ENCODE measurements at places on chromosomes 5 and 9.

DNA sequence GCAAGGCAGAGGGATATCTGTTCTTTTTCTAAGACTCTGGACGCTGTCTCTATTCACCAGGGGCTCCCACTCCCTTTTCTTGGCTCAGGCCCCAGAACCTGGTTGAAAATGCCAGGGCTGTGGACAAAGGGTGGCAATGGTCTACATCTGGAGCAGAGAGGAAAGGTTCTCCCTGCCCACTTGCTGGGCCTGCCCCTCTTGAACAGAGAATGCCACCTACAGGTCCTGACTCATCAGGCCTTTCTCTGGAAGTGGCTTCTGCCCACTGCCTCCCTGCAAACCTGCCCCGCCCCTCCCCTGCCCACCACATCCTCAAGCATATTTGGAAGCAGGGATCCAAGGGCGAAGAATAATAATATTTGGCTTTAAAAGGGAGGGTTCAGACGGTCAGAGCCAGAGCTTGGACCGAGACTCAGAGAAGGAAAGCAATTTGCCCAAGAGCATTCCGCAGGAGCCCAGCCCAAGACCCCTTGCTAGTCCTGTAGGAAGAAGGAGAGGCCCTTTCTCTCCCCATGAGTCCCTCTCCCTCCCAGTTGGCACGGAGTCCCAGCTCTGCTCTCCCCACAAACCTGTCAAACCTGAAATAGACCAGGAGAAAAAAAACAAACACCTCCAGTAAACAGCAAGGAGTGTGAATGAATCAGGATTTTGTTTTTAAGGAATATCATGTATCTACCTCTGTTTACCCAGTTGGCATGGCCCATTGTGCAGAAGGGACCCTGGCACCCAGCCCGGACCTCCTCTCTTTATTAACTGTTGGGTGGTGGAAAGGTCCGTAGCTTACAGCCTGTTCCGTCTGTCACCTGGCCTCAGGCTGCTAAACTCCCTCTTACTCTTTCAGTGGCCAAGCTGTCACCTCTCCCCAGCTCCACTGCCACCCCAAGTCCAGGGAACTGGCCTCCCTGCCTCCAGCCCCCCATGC is 37.7 kb upstream of the STXBP1 start:
- DNase-seq = no peak

DNA sequence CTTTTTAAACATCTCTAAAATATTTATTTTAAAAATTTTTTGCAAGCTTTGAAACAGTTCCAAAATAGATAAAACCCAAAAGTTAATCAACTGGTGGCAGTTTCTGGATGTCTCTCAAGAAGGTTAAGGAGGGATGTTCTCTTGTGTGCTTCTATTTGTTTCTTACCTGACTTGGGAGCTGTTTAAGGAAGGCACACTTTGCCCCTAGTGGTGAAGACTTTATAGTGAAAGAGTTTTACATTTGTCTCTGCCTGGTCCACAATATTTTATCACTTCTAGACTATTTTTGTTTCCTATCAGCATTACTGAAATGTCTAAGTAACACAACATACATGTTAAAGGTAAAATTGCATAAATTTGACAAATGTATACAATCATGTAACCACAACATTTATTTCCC is 552.8 kb downstream of the SEMA5A start:
- no peak for DNase-seq

- no peak for DNase-seq
Measured at GRCh38 chr5:73352243-73352642, 96.3 kb downstream of the FOXD1 start.

DNA sequence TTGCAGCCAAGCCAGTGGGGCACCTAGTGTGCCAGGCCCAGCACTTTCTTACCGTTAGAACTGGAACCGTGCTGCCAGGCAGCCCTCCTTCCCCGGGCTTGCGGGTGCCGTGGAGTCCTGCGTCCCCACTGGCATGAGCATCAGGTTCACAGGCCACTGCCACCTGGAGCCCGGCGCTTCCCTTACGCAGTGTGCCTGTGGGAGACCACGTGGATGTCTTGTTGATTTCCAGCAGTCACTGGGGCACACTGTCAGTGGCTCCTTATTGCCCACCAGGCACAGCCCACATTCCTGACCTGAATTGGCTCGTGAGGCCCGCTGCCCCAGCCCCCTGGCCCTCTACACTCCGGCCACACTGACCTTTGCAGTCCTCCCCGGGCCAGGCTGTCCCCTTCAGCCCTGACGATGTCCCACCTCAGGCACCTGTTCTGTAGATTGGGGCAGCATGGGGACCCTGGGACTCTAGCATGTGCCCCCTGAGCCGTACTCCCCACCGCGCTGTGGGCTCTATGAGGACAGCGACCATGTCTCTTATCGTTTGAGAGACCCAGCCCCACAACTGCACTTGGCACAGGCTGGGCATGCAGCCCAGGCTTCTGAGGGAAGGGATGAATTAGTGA is 10.4 kb upstream of the CEL start:
- DNase-seq = no peak

- DNase-seq = no peak
Measured at GRCh38 chr5:78050888-78051287, 243.6 kb downstream of the AP3B1 start.

- DNase-seq = no peak
Measured at GRCh38 chr5:10521466-10522223, 42.2 kb upstream of the ANKRD33B start.

GRCh38 chr9:119137479-119137878 is 231.8 kb downstream of the BRINP1 start:
- DNase-seq = no peak

GRCh38 chr5:102481054-102481715 is 17.6 kb downstream of the SLCO6A1 start:
- no peak for DNase-seq

DNA sequence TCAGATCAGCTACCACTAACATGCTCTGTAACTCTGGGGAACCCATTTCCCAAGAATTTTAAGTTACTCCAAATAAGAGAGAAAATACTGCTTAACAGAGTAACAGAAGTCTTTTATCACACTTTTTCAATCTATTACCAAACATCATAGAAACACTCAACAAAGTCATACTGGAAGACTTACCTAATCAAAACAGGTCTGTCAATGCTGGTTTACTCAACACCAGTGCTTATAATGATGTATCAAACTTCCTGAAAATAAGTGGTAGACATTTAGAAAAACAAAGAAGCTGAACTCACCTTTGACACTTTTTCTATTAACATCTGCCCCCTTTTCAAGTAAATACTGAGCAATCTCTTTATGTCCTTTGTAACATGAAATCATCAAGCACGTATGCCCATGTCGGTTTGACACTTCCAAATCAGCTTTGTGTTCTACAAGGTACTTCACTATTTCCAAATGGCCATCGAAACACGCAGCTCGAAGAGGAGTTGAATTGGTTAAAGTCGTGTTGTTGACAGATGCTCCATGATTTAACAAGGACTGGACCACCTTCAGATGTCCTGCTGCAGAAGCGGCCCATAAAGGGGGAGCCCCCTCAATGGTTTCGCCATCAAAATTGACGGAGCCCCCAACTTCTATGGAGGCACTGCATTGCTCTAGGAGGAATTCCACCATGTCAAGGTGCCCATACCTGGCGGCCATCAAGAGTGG is 1.8 kb downstream of the FEM1C start:
- DNase-seq = no peak

DNA sequence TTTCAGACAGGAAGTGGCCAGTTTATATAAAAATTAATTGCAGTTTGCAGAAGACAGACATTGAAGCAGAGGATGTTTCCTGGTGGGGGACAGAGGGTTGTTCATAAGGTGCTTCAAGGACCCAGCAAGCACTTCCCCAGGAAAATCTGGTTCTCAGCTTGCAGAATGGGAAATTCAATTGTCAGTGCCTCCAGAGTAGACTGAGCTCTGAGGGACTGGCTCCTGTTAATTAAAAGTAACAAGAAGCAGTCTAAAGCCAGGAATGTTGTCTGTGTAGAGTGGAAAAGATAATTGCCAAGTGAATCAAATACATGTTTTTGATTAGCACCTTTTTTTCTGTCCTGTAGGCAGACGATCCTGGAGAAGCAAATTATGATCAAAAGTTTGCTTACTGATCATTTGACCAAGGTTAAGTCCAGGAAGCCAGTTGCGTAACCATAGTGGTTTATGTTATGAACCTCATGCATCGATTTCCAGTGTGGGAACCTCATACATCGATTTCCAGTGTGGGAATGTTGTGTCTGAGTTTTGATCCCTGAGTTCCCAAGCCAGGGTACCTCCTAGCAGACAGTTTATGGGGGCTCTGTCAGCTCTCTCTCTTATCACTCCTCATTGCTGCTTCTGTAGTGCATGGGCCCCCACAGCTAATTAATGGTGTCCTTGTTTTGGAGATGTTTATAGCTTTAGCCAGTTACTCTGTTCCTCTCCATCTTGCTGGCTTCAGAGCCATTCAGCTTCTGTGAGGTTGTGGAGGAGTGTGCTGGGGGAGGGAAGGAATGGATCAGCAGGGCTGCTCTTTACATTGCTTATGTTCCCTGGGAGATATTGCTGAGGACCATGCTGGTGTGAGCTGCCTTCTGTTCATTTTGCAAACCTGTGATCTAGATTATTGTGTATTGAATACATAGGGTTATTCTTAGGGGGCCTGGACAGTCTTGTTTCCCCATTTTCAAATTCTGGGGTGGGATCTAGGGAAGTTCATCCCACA is 17.1 kb downstream of the MSANTD3 start:
- DNase-seq = no peak

- DNase-seq = no peak
Measured at GRCh38 chr5:159911349-159911748, 4.9 kb upstream of the ADRA1B start.

DNA sequence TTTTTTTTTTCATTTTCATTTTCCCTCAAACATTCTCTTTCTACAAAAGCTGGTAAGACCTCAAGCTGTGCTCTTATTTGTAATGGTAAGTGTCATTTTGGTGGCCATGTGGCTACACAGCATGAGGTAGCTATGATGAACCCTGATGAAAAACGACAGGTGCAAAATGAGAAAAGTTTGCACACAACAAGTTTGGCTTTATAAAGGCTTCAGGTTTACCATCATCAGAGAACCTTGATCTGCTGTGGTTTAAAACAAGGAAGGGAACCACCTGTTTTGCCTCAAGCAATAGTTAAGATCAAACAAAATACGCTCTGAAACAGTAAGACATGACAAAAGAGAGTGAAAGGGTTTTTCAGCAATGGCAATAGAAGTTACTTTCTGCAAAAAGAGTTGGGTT is 1124.6 kb upstream of the ACO1 start:
- no peak for DNase-seq

GRCh38 chr9:98315551-98316060 is 60.2 kb upstream of the TBC1D2 start:
- peak; percentile 66 for DNase-seq

GRCh38 chr9:95148208-95148520 is 169.3 kb downstream of the FANCC start:
- DNase-seq = no peak

- no peak for DNase-seq
Measured at GRCh38 chr5:38643616-38644015, 87.2 kb upstream of the LIFR start.

GRCh38 chr5:147733075-147733474 is 49.5 kb downstream of the JAKMIP2 start:
- no peak for DNase-seq

- no peak for DNase-seq
Measured at GRCh38 chr5:69374911-69375446, 5.4 kb downstream of the RAD17 start.

DNA sequence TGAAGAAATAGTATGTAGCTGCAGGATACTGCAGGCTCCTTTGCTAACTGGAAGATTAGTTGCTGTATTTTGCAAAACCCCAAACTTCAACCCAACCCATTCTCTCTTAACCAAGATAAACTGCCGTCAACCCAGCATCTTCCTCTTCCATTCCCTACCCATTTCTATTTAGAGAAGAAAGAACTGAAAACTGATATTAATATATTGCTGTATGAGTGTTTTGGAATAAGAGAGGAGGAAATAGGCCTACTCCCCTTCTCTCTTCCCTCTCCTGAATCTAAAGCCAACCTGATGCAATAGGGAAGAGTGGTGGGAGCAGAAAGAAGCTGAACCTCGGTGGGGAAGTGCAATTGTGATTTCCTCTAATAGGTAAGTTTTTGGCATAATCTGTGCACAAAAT is 83.7 kb downstream of the TMEM215 start:
- no peak for DNase-seq

- no peak for DNase-seq
Measured at GRCh38 chr5:44632344-44632743, 176.4 kb upstream of the MRPS30 start.

DNA sequence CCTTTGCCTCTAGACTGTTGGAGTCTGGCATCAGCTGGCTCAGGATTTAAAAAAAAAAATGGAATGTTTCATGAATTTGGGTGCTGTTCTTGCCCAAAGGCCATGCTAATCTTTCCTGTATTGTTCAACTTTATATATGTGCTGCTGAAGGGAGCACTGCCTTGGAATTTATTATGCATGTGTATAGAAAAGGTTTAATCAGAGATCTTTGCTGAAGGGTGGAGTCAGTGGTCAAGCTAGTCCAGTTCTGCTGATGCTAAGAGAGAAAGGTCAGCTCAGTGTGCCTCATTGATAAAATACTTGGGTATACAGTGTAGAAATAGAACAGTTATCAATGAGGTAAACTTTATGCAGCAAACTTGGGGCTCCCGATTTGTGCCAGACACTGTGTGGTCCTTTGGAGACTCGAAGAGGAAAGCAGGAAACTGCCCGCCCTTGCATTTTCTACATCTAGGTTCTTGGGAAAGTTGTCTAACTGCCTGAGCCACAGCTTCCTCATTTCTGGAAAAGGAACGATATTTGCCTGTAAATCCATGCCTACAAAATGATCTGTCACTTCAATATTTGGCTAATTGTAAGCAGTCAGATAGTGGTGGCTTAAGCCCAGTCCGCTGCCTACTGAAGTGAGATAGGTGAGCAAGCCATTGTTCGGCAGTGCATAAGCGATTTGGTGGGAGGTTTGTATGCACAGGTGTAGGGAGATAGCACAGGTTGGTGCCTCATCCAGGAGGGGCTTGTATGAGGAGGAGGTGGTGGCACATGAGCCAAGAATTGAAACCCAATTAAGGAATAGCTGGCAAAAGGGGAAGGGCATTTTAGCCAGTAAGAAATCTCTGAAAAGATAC is 29.2 kb upstream of the GTF2H2C start:
- no peak for DNase-seq

DNA sequence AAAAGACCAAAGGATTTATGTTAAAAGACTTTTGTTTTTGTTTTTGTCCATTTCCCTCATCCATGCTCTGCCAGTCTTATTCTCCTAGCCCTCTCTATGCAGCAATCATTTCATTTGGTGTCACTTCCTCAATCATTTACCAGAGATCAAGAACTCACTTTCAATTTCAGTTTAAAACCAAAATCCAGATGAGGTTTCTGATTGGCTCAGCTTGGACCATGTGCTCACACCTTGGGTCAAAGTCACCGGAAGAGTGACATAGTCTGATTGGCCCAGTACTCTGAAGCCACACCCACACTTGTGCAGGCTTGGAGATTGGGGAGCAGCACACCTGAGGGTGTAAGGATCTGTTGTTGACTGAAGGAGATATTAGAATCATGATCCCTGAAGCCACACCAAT is 79.6 kb downstream of the TLR4 start:
- no peak for DNase-seq

GRCh38 chr5:62790348-62790747 is 211.7 kb downstream of the LRRC70 start:
- no peak for DNase-seq

Measured in heart right ventricle (tissue), 16 donors.